Stimulated activated CD4-positive, alpha-beta T cell treated with anti-CD3 and anti-CD28 coated beads, Interleukin-15, amount 100 ng/mL, for 1 hour (primary cell): ENCODE measurements at places on chromosomes 3 and 15.

DNA sequence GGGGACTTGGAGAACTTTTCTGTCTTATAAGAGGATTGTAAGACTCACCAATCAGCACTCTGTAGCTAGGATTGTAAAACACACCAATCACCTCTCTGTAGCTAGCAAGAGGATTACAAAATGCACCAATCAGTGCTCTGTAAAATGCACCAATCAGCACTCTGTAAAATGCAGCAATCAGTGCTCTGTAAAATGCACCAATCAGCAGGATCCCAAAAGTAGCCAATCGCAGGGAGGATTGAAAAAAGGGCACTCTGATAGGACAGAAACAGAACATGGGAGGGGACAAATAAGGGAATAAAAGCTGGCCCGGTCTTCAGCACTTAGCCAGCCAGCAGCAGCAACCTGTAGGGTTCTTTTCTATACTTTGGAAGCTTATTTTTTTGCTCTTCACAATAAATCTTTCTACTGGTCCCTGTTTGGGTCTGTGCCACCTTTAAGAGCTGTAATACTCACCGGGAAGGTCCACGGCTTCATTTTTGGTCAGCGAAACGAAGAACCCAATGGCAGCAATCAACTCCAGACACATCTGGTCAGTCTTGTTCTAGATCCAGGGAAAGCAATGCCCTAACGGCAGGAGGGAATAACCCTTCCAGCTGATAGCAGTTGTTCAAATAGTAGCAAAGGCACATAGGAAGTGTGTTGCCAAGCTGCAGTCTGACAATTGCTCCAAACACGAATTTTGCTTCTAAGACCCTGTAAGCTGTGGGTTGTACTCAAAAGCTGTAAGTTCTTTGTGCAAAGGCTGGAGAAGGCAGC lies 135.6 kb downstream of the TJP1 start:
- DNase-seq, result no peak

GRCh38 chr3:76063019-76063418 lies 277.7 kb upstream of the ZNF717 start:
- no peak for DNase-seq

GRCh38 chr3:77093101-77093500 lies 53.2 kb downstream of the ROBO2 start:
- no peak for DNase-seq

GRCh38 chr3:21705769-21706168 lies 45.2 kb downstream of the ZNF385D start:
- DNase-seq, result no peak

- no peak for DNase-seq
Observed at GRCh38 chr3:170697908-170698307, 112.0 kb upstream of the SLC7A14 start.

GRCh38 chr15:51620641-51621040 lies 1.9 kb downstream of the DMXL2 start:
- DNase-seq, result no peak

DNA sequence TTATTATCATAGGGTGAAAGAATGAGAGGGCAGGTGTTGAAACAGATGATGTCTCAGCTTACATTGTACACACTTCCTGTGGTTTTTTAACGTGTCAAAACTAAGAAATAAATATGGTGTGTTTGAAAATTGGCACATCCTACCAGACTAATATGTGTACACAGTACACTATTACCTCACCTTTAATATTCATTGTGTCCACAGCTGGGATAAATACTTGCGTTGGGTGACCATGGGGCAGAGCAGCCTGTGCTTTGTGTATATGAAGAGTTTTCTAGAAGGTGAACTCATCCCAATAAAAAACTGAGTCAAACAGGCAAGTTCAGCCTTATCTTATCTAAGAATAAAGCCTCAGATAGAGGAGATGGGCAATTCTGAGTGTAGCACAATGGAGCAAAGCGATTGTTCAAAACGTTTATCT lies 17.3 kb downstream of the SUCNR1 start:
- DNase-seq, result no peak
